ENCODE measurements at places on chromosomes 5 and 9. TPM values are rescaled to one million over a fixed set of nuclear protein-coding genes. Genes with fewer than 3 reads are reported as not detected.

SH3GL2 gene
- total RNA-seq: not detected

TEK gene
- total RNA-seq: 15.6 TPM

PIP5K1B gene
- not detected for total RNA-seq

GRAMD2B gene
- 8.0 TPM for total RNA-seq

PCDHGA8 gene
- 4.4 TPM for total RNA-seq

FAM169A gene
- total RNA-seq: 0.17 TPM

WDR55 gene
- 22.4 TPM for total RNA-seq

IL6ST gene
- total RNA-seq: 612 TPM

SEMA4D gene
- total RNA-seq: 0.09 TPM

RABL6 gene
- total RNA-seq: 57.4 TPM

CLINT1 gene
- total RNA-seq: 71.2 TPM

FST gene
- total RNA-seq: 29.1 TPM

PIP5KL1 gene
- 3.5 TPM for total RNA-seq

CARTPT gene
- not detected for total RNA-seq

WDR31 gene
- 2.8 TPM for total RNA-seq

RNF180 gene
- total RNA-seq: 0.63 TPM

RUSC2 gene
- 12.7 TPM for total RNA-seq

DNAH5 gene
- total RNA-seq: 0.47 TPM

MEIKIN gene
- not detected for total RNA-seq

PCDHAC1 gene
- total RNA-seq: under 0.01 TPM

CBY3 gene
- total RNA-seq: 0.16 TPM

MARVELD2 gene
- 0.16 TPM for total RNA-seq

CDH10 gene
- total RNA-seq: not detected

PCDHGA2 gene
- 4.9 TPM for total RNA-seq

GALNT12 gene
- 37.4 TPM for total RNA-seq

ZFR gene
- total RNA-seq: 48.9 TPM

PCDHAC2 gene
- under 0.01 TPM for total RNA-seq

BTNL8 gene
- not detected for total RNA-seq

S100Z gene
- total RNA-seq: not detected

WDR38 gene
- not detected for total RNA-seq

ITGA2 gene
- 8.3 TPM for total RNA-seq

SPATA31D4 gene
- total RNA-seq: not detected

FYB1 gene
- 0.16 TPM for total RNA-seq

IFNK gene
- not detected for total RNA-seq

ZDHHC11B gene
- 0.32 TPM for total RNA-seq

INSL4 gene
- not detected for total RNA-seq

ROR2 gene
- 5.8 TPM for total RNA-seq

EQTN gene
- total RNA-seq: not detected

IGFBPL1 gene
- not detected for total RNA-seq

GKAP1 gene
- total RNA-seq: 0.43 TPM

CCL21 gene
- not detected for total RNA-seq

Measured in bronchial smooth muscle cell (primary cell).